IMR-90 (cell line): ENCODE measurements at places on chromosomes 16 and 17. TPM values are rescaled to one million over a fixed set of nuclear protein-coding genes. Genes with fewer than 3 reads are reported as not detected.

Gene EEF2K
- total RNA-seq, result 9.7 and 10.3 TPM in 2 replicates

Gene GALR2
- not detected in 2 replicates for total RNA-seq

Gene EPX
- total RNA-seq, result not detected in 2 replicates

Gene NTN3
- total RNA-seq, result 0.18 and 0.28 TPM in 2 replicates

Gene CENPX
- total RNA-seq, result 44.8 and 45.3 TPM in 2 replicates

DNA sequence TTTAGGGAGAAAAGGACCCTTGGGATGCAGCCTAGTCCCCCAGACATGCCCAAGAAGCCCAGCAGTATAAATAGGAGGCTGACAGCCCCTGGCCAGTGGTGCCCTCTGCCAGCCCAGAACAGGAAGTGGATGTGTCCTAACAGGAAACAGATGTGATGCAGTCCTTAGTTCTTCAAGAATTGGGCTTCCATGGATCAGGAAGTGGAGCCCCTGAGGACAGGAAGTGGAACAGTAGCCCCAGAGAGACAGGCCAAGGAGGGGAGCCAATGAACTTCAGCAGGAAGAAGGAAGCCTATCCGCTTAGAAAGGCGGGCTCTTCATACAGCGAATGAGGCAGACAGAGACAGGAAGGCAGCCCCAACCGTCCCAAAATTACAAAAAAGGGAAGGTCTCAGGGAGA, 7.2 kb downstream of the CTF1 start:
- DNase-seq, result no peak

DNA sequence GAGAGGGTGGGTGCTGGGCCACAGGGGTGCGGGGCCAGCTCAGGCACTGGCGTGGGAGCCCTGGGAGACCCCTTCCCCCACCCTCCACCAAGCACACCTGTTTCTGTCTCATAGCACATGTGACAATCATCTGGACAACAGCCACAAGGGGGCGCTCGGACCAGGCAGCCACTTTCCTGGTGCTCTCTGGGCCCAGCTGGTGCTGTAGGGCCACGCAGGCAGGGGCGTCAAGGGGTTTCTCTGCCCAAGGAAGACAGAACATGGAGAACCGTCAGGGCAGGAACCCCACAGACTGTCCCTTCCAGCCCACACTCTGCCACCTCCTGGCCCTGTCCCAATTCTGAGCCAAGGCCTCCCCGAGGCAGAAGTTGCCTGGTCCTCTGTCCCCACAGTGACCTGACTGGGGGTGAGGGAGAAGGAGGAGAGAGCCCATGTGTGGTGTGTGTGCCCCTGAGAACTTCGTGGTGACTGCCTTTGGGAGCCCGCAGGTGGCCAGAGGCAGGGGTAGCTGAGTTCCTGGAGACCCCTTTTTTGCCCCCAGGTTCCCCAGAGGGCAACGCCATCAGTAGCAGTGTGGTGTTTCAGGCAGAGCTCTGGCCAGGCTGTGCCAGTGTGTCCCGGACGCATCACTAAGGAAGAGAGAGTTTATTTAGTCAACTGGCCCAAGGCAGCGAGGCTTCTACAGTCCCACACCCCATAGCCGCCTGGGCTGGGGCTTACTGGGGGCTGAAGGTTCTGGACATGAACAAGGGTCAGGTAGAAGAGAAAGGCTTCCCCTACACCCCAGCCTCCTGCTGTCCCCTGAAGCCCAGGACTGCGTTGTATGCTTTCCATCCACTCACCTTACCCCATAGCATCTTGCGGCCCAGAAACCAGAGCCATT, 3.1 kb upstream of the SETD6 start:
- DNase-seq, result peak; percentile 55

- no peak for DNase-seq
Observed at GRCh38 chr16:49876716-49877129, 20.8 kb upstream of the ZNF423 start.

Gene ACE
- 1.4 TPM in 2 replicates for total RNA-seq

- DNase-seq, result peak; percentile 100
Observed at GRCh38 chr16:75305364-75306098, 54.1 kb upstream of the BCAR1 start.
